ENCODE measurements at places on chromosomes 4 and X. TPM values are rescaled to one million over a fixed set of nuclear protein-coding genes. Genes with fewer than 3 reads are reported as not detected.

Gene NDP
- 0.48 TPM for total RNA-seq

Gene CAPN6
- not detected for total RNA-seq

Gene ADH1B
- not detected for total RNA-seq

Gene SLC38A5
- total RNA-seq, result 10.1 TPM

Gene ITGB1BP2
- total RNA-seq, result 2.7 TPM

Gene HERC3
- total RNA-seq, result 8.2 TPM

Gene FGFR3
- 0.33 TPM for total RNA-seq

Gene TEX13D
- total RNA-seq, result not detected

Gene MAN2B2
- total RNA-seq, result 17.7 TPM

Gene VCX3A
- total RNA-seq, result not detected

Gene CLDN22
- 0.10 TPM for total RNA-seq

Gene ALB
- not detected for total RNA-seq

Gene AMOT
- 0.96 TPM for total RNA-seq

Gene RNF128
- total RNA-seq, result not detected

Gene MAGEB1
- not detected for total RNA-seq

Gene LRRC66
- total RNA-seq, result 0.33 TPM

Gene ARX
- not detected for total RNA-seq

Gene RRH
- not detected for total RNA-seq

Gene SSX1
- total RNA-seq, result not detected

Gene TMPRSS11E
- total RNA-seq, result not detected

Gene RAB41
- total RNA-seq, result not detected

Gene TBC1D1
- 128 TPM for total RNA-seq

Gene ARR3
- not detected for total RNA-seq

Gene ATP2B3
- not detected for total RNA-seq

Gene TEX13B
- not detected for total RNA-seq

Gene MAGEC3
- total RNA-seq, result not detected

Gene NWD2
- not detected for total RNA-seq

Gene ETNPPL
- total RNA-seq, result not detected

Gene PAGE5
- total RNA-seq, result not detected

Gene PHF8
- 23.8 TPM for total RNA-seq

Gene IL15
- total RNA-seq, result 0.65 TPM

Gene SLC10A4
- 0.10 TPM for total RNA-seq

Gene OCIAD2
- total RNA-seq, result 63.7 TPM

Gene STK26
- total RNA-seq, result 4.4 TPM

Gene GRIA3
- not detected for total RNA-seq

Gene APELA
- not detected for total RNA-seq

Gene NHSL2
- 54.9 TPM for total RNA-seq

Gene COQ2
- 17.7 TPM for total RNA-seq

Gene COX7B2
- total RNA-seq, result not detected

Gene ARMCX2
- 39.5 TPM for total RNA-seq
